ENCODE measurements at places on chromosomes 6 and 20. TPM values are rescaled to one million over a fixed set of nuclear protein-coding genes. Genes with fewer than 3 reads are reported as not detected.

GRCh38 chr20:38407321-38407720 lies 27.8 kb downstream of the SNHG17 start:
- ATAC-seq = no peak

GRCh38 chr20:54645445-54646155 lies 170.2 kb downstream of the DOK5 start:
- no peak for ATAC-seq

DNA sequence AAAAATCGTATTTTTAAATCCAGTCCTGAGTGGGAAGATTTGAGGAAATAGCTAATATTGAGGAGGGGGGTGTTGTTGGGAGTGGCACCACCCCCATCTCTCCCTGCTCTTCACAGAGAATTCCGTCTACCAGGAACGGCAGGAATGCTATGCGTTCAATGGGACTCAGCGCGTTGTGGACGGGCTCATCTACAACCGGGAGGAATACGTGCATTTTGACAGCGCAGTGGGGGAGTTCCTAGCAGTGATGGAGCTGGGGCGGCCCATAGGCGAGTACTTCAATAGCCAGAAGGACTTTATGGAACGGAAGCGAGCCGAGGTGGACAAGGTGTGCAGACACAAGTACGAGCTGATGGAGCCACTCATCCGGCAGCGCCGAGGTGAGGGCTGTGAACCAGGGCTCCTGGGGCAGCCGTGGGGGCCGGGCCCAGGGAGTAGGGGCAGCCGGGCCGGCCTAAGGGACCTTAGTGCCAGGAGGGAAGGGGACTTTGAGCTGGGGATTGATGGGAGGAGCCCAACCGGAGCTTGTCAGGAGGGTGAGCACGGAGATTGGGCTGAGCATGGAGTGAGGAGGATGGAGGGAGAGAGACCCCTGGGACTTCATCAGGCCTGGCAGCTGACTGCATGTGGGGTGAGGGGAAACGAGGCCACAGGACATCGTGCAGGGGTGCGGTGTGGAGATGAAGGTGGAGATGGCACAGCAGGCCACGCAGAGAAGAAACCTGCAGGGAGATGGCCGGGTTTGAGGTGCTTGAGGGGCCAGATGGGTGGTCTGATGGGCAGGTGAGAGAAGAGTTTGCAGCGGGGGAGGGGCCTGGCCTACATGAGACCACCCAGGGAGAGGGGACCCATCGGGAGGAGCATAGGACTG lies 41.3 kb downstream of the HLA-DPB1 start:
- no peak for ATAC-seq

- ATAC-seq = no peak
These were observed 65.6 kb downstream of the PLG start for GRCh38 chr6:160767647-160768019.

- no peak for ATAC-seq
These were observed 47.1 kb upstream of the PIM1 start for GRCh38 chr6:37122861-37123260.

GRCh38 chr6:20921578-20921977 lies 387.3 kb downstream of the CDKAL1 start:
- ATAC-seq = no peak

DNA sequence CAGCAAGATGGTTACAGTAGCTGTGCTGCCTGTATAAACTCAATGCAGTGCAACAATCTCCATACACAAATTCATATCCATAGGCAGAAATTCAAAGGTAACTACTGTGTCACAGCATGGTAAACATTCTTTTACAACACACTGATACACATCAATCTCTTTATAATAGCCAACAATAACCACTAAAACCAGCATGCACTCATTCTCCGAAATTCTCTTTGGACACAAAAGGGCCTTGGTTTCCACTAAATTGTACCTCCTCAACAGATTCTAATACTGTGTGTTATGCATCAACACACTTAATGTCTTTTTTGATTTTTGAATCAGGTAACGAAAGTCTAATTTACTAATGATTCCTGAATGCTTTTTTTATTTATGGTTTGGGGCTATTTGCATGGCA lies 1323.7 kb downstream of the GRIK2 start:
- no peak for ATAC-seq

DNA sequence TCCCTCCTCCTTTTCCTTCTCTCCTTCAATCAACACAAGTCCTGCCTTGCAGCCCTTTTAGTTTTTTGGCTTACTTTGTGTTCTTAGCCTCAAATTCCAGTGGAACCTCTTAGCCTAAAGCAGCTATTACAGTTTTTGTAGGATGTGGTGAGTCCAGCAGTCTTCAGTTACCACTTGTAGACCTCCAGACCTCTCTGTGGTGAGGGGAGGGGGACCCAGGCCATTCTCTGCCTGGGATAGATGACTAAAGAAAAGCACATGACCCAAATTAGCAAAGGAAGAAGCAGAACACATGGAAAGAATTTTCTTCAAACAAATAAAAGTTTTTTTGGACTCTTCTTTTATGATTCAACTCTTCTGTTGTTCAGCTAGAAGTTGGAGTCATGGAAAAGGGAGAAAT lies 246.5 kb downstream of the HAO1 start:
- no peak for ATAC-seq

DNA sequence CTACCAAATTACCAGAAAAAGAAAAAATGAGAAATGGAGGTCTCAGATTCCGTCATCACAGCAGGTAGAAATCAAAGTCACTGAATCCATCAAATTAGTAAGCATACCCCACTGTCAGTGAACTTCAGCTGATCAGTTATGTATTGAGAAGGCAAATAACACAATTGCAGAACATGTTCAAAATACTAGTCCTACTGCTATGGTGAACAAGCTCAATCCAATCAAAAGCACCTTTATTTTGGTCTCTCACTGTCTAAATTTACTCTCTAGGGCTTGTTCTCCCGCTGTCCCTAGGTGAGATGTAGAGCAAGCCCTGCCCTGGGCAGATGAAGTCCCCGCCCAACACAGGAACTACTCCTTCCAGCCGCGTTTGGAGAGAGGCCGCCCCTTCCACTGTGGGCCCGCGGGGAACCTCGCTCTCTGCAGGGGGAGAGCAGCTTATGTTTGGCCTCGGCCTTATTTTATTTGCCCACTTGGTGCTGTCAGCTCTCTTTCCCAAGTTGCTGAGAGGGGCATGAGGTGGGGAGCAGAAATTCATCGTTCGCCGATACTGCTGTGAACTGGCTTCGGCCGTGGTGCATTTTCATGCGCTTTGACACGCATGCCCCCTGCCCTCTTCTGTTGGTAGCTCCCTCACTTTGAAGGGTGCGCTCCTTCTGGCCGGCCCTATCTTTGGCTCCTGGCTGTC lies 14.3 kb upstream of the MAP1LC3A start:
- ATAC-seq = no peak

GRCh38 chr6:40946738-40947301 lies 92.2 kb downstream of the UNC5CL start:
- no peak for ATAC-seq

DNA sequence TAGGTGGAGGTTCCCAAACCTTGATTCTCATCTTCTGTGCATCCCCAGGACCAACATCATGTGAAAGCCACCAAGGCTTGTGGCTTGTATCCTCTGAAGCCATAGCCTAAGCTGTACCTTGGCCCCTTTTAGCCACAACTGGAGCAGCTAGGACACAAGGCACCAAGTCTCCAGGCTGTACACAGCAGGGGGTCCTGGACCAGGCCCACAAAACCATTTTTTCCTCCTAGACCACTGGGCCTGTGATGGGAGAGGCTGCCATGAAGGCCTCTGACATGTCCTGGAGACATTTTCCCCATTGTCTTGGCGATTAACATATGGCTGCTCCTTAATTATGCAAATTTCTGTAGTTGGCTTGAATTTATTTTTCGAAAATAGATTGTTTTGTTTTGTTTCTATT lies 114.8 kb upstream of the LAMA2 start:
- no peak for ATAC-seq

GRCh38 chr20:23541330-23541729 lies 27.0 kb downstream of the CST9L start:
- peak; percentile 29 for ATAC-seq

DNA sequence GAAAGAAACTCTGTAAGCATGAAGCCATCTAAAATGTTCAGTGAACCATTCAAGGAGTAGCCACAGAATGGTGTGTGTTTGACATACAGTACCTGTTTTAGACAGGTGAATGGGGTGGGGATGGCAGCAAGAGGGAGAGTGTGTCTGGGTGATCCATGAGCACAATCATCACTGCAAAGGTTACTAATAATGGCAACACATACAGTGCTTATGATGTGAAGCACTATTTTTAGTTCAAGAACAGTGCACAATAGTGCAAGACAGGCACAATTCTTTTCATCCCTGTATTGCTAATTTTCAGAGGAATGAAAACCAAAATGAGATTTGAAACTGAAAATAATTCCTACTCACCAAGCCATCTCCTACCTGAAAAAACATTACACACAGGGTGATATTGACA lies 14.1 kb downstream of the BEND3 start:
- ATAC-seq = no peak

- ATAC-seq = no peak
These were observed 60.5 kb upstream of the PRDM1 start for GRCh38 chr6:106025655-106026054.

DNA sequence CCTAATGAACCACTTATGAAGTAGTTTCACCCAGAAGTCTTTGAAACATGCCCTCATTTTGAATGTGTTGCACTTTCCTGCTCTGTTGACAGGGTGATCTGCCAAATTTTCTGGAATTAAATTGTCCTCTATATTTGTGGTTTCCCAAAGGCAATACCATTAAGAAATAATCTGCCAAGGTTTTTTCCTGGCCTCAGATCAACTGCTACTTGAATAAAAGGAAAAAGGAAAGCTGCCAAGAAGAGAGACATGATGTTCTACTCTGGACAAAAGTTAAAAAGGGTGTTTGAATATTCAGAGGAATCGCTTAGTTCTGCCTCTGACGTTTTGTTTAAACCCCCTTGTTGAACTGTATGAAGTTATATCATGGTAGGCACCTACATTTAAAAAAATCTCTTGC lies 37.4 kb upstream of the ARMH2 start:
- ATAC-seq = no peak

- no peak for ATAC-seq
These were observed 59.5 kb upstream of the VGLL2 start for GRCh38 chr6:117205876-117206275.

DNA sequence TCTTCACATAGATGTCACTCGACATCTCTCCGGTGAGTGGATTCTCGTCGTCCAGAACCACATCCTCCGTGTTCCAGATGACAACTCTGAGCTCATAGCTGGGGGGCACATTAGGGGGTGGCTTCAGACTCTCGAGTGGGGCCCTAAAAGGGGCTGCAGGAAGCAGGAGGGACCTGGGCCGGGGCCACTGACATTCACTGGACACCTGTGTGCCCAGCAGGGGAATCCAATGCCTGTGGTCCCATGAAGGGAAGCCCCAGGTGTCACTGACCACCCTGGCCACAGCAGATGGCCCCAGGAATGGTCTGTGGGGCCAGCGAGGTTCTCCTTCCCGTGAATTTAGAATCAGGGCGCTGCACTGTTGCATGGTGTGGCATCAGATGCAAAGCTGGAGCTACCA lies 18.7 kb downstream of the ERGIC3 start:
- ATAC-seq = no peak

- no peak for ATAC-seq
These were observed 894.9 kb downstream of the EYS start for GRCh38 chr6:64812138-64812537.

- no peak for ATAC-seq
These were observed 888.8 kb downstream of the QKI start for GRCh38 chr6:164303102-164303964.

DNA sequence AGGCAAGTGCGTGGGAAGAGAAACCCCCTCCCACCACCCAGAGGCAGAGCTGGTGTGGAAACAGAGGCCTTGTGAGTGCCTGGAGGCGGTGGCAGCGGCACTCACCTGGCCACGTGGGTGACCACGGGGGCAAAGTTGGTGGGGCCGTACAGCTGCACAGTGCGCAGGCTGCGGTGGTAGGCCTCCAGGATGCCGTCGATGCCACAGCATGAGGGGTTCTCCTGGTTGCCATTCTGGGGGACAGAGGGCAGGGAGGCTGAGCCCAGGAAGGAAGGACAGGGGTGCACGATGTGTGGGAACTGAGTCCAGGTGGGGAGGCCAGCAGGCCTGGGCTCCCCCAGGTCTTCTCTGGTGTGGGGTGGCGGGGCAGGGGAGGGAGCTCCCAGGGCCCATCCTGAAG lies 47.7 kb downstream of the RAB44 start:
- no peak for ATAC-seq

DNA sequence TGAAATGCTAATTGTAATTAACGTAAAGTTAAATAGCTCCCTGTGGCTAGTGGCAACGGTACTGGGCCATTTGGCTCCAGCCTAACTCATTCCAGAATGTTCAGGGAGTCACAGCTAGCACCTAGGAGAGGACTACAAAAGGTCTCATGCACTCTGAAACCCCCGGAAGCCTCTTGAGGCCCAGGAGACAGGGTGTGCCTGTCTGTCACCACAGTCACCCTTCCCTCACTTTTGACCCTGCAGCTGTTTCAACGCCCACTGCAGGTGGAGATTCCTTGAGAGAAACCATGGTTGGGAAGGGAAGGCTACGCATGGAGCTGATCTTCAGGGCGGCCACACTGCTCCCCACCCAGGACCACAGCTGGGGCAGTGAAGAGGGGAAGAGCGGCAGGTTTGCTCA lies 58.6 kb downstream of the SULF2 start:
- ATAC-seq = no peak

- ATAC-seq = no peak
These were observed 4.3 kb downstream of the BMP6 start for GRCh38 chr6:7730001-7730783.

DNA sequence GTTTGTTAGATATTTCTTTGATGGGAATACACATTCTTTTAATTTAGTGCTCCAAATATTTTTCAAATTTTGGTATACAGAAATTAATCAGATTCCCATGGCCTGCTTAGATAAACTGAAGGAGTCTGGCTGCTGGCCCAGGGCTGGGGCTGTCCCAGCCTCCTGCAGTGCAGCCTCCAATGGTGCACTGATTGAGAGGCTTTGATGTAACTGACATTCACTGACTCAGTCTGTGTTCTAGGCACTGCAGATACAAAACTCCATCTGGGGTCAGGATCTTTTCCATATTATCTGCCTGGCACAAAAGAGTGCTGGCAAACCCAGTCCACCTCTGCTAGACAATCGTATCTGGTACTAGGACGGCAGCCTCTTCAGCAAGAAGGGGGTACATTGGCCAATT lies 64.8 kb downstream of the GRIK2 start:
- ATAC-seq = no peak

- ATAC-seq = no peak
These were observed 58.5 kb downstream of the ANKS1A start for GRCh38 chr6:34947561-34947960.

- ATAC-seq = no peak
These were observed 15.8 kb upstream of the PLCB1 start for GRCh38 chr20:8116067-8116811.

GRCh38 chr6:131101911-131102680 lies 33.2 kb upstream of the AKAP7 start:
- no peak for ATAC-seq

- ATAC-seq = no peak
These were observed 604.6 kb upstream of the IMPG1 start for GRCh38 chr6:76677017-76677416.

- ATAC-seq = no peak
These were observed 10.4 kb downstream of the CEP57L1 start for GRCh38 chr6:109105681-109106080.

- no peak for ATAC-seq
These were observed 9.8 kb downstream of the OR12D1 start for GRCh38 chr6:29424575-29424974.

Gene SHLD1
- 6.4 TPM for total RNA-seq

Gene THBS2
- total RNA-seq = 50.0 TPM

Gene TDRD6
- total RNA-seq = 0.08 TPM

Gene TNFRSF6B
- total RNA-seq = 4.5 TPM

Gene RAB44
- total RNA-seq = 0.36 TPM

Gene NRN1
- 1.6 TPM for total RNA-seq

Gene BTNL2
- not detected for total RNA-seq

Gene TPBG
- total RNA-seq = 21.2 TPM

Gene ANGPT4
- total RNA-seq = 0.08 TPM

Gene DOK5
- 0.12 TPM for total RNA-seq

Gene ANKRD66
- total RNA-seq = not detected

Gene FILIP1
- total RNA-seq = 0.60 TPM

Data from esophagus mucosa (tissue), 1 donor.